ENCODE measurements at places on chromosomes 2 and 18.

- no peak for DNase-seq
These were observed 70.6 kb downstream of the CERS6 start for GRCh38 chr2:168526641-168527040.

DNA sequence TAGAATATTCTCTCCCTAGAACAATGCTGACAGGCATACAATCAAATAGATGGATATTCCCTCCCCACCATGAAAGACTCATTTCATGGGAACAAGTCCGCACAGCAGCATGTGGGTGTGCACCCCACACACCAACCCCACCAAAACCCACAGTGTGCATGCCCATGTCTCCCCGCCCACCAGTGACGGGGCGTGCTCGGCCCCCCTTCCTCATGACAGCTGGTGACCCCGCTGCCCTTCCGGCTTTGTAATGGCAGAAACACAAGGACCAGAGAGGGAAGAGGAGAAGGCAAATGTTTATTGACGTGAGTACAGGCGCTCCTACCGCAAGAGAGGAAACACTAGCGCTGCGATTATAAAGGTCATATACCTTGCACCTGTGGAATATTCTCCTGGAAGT lies 30.8 kb upstream of the ODC1 start:
- no peak for DNase-seq

DNA sequence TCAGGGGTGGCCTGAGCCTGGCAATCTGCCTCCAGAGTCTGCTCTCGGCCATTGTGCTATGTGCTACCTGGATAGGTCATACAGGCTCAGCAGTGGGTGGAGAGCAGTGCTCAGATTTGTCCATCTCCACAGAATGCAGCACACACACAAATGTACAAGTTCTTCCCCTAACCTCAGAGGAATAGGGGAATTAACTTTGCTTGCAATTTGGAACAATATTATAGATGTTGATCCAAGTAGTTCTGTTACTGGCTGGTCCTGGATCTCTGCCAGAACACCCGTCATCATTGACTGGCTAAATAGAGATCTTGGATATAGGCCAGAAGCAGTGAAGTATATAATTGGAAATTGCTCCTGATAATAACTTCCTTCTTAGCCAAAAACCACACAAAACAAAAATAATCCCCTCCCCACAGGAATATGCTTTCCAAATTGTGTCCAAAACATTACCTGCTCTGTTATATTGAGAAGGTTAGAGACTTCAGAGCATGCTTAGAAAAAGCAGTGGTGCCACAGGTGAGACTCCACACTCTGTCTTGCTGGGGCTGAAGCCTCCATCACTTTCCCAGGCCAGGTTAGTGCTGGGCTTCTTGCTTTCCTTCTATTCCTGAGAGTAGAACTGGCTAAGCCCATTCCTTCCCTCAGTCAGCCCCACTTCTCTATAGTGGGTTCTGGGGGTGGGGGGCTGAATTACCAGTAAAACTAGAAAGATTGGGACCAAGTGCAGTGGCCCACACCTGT lies 38.8 kb downstream of the NCAPH start:
- DNase-seq, result no peak

DNA sequence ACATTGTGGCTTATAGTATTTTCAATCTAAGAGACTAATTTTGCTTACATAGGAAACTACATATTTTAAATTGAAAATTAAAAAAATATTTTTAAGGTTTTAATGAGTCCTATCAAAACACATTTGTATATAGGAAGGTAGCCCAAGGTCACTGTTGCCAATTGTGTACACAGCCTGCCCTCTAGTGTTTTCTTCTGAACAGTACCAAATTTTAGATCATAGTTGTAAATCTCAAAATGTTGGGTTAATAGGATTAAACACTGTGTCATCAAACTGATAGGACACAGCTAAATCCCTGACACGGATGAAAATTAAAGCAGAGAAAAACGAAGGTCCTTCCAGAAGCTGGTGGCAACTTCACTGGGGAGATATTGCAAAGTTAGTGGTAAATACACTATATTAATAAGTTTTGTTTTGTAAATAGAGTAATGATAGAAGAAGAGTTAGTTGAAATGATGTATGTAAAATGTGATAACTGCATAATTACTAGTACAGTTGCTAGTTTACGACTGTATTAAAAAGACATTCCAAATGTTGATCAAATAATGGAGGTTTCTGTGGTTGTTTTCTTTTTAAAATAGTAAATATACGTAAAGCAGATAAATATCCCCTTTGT lies 19.7 kb downstream of the CLUL1 start:
- no peak for DNase-seq

- DNase-seq, result no peak
These were observed 264.6 kb upstream of the AGAP1 start for GRCh38 chr2:235229236-235229635.

DNA sequence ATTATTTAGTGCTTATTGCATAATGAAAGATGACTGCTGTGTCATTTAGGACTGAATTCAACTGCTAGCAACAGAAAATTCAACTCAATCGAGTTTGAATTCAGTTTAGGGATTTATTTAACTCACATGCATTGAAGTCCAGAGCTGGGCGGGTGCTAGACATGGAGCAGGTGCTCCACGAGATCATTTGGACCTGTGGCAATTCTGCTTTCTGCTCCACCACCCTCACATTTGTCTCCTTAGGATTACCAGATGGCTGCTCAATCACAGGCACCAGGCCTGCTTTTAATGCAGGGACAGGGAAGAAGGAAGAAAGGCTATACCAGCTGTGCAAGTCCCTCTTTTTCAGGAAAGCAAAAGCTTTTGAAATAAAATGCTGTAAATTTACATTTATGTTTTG lies 572.9 kb upstream of the SLC8A1 start:
- no peak for DNase-seq

DNA sequence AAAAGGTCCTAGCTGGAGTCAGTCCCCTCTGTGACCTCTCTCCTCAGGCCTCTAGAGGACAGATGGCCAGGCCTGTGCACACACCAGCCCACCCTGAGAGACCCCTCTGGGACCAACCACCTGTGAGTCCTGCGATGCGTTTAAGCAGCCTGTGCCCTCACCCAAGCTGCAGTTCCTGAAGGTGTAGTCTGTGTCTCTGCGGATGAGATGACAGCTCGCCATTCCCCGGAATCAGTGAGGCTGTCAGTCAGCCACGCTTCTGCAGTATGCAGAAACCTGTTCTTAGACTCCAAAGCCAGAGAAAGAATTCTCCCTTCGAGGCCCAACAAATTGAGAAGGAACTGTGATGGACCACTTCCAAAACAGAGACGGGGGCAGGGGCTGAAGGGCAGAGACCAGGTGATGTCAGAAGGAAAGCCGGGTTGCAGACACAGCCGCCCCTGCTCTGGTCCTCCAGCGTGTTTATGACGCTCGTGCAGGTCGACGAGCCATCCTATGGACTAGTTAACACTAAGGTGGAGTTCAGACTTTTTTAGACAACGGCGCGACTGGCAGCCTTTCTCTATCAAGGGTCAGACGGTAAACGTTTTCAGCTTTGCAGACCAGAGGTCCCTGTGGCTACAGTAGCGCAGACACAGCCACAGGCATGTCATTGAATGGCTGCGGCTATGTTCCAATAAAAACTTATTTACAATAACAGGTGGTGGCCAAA lies 10.2 kb downstream of the MTERF4 start:
- no peak for DNase-seq

- no peak for DNase-seq
These were observed 1.4 kb downstream of the ATIC start for GRCh38 chr2:215313255-215313613.

DNA sequence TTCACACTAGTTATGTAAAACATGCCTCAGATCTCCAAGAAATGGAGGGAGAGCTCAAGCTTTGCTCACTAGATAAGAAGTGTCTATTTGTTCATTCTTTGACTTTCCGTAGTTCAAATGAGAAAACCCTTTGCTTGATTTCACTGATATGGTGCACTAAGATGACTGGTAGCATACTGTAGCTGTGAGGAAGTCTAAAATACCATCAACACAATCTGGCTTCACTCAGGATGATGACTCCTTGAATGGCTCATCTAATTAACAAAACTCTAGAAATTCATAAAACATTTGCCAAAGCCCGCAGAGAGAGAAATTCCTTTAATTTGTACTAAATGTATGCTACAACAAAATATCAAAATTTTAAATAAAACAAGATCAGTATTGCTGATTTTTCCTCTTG lies 152.8 kb upstream of the STK17B start:
- DNase-seq, result no peak
